ENCODE measurements at places on chromosomes 11 and 22.

DNA sequence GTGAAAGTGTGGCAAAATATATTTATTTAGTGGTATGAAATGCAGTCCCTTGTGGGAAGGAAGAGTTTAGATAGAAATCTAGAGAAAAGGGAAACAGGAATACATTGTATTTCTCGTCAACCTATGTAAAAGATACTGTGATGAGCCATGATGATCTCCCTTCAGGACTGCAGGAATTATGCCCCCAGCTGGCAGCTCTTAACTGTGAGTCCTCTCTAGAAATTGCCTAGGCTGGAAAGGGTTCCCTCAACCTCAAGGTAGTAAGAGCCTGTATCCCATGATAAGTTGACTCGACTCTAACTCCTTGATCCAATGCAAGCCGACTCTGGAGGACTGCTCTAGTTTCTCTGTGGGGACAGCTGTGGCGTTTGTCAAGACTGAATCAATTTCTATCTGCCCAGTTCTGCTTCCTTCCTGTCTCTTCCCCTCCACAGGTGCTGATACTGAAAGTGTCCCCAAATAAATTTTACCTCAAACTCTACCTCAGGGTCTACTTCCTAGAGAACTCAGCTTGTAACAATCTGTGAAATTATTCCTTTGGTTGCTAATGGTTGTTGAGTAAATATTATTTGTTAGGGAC is 897.3 kb downstream of the METTL15 start:
- DNase-seq: no peak

- DNase-seq: no peak
Measured at GRCh38 chr22:29080106-29080975, 7.5 kb downstream of the KREMEN1 start.

DNA sequence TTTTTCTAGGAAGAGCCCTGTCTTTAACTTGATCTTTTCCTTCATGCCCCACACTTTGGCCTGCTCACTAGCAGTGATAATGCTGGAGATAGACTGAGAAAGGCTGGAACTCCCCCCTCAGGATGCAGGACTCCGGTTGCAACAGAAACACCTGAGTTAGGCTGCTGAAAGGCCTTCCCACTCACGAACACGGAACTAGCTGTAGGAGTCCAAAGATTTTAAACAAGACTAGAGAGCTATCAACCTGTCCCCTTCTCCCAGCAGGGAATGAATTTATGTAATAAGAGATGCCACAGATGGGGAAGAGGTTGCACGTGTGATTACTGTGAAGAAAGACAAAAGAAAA is 13.0 kb downstream of the SCN3B start:
- DNase-seq: no peak

GRCh38 chr22:20137671-20138416 is 6.2 kb downstream of the ZDHHC8 start:
- no peak for DNase-seq

- DNase-seq: no peak
Measured at GRCh38 chr11:30481330-30481729, 104.8 kb downstream of the MPPED2 start.

DNA sequence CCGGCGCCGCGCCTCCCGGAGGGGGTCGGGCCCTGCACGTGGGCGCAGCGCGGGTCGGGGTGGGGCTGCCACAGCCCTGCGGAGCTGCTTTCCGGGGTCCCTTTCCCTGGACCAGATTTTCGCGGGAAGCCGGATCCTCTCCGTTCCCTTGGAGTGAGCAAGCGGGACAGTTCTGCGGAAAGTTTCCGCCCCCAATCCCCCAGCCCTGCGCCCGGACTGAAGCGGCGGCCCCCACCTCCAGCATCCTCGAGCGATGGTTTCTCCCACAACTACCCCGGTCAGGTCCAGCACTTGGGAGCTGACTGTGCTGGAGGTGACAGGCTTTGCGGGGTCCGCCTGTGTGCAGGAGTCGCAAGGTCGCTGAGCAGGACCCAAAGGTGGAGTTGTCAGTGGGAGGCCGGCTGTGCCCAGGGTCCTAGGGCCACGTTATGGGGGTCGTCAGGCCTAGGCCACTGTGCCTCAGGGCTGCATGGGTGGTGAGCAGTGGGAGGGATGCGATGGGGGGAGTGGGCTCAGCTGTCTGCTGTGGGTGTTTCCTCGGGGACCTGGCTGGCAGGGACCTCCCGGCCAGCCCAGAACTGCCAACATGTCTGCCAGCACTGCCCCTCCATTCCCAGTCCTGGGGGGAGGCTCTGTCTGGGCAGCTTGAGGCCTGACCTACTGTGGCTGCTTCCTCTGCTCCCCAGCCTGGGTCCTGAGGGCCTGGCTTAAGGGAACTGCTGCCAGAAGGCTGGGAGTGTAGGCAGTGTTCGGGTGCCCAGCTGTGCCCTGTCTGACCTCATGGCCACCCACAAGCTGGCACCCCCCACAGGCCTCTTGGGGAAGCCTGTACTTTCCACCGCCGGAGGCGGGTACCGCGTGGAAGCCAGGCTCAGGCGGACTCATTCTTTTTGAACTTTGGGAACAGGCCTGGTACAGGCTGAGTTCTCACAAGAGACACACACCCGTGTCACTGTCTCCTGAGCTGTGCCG is 726 bp downstream of the ST3GAL4 start:
- DNase-seq: peak; percentile 41

DNA sequence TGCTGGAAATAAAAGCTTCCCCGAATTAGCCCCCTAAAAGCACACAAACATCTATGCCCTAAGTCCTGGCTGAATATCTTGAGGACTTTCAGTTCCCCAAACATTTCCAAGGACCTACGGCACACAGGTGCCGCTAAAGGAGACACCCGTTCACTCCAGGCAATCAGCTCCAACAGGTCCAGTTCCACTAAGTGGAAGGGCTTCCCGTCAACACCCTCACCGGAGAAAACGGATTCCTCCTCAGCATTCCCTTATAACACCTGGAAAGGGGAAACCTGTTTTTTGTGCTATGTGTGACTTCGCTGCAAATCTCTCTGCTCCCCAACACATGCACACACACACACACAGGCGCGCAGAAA is 3.9 kb downstream of the TENM4 start:
- DNase-seq: no peak

- no peak for DNase-seq
Measured at GRCh38 chr22:36129486-36130388, 30.8 kb downstream of the APOL3 start.

DNA sequence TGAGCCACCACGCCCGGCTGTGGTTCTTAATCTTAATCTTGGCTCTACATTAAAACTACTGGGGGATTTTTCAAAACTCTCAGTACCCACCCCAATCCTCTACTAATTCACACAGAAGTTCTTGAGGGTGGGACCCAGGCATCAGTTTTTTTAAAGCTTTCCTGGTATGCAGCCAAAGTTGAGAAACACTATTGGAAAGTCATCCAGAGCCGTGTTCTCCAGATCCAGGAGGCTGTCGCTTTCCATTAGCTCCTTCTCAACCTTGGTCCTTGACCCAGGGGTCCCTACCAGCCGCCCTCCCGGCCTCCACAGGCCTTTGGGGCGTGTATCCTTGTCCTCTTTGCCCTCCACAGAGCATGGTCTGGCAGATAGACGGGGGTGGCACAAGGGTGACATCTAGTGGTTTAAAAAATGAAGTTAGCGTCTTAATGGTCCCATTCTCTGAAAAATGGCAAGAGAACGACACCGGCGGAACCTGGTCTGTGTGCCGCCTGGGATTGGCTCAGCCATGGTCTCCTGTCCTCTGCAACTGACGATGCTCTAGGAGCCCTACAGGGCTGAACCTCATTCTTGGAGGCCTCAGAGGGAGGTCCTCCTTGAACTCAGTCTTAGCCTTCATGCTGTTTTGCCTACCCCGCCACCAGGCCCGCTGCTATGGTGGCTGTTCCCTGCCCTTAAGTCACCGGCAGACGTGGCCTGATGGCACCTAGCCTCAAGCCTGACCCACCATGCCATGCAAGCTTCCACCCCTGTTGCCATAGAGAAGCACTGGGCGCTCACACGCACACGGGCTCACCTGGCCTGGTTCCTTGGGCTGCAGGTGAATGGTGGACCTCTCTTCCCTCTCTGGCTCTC is 152.0 kb upstream of the SYN3 start:
- peak; percentile 18 for DNase-seq

GRCh38 chr11:22832315-22833015 is 2.9 kb upstream of the SVIP start:
- no peak for DNase-seq

Measured in mucosa of descending colon (tissue), 3 donors.